ENCODE measurements at places on chromosomes 13 and 19.
A peak's percentile ranks its signal among the peaks of the same experiment; 100 is the strongest.

- no peak for DNase-seq
These were observed 36.9 kb upstream of the ZNF507 start for GRCh38 chr19:32308431-32309077.

DNA sequence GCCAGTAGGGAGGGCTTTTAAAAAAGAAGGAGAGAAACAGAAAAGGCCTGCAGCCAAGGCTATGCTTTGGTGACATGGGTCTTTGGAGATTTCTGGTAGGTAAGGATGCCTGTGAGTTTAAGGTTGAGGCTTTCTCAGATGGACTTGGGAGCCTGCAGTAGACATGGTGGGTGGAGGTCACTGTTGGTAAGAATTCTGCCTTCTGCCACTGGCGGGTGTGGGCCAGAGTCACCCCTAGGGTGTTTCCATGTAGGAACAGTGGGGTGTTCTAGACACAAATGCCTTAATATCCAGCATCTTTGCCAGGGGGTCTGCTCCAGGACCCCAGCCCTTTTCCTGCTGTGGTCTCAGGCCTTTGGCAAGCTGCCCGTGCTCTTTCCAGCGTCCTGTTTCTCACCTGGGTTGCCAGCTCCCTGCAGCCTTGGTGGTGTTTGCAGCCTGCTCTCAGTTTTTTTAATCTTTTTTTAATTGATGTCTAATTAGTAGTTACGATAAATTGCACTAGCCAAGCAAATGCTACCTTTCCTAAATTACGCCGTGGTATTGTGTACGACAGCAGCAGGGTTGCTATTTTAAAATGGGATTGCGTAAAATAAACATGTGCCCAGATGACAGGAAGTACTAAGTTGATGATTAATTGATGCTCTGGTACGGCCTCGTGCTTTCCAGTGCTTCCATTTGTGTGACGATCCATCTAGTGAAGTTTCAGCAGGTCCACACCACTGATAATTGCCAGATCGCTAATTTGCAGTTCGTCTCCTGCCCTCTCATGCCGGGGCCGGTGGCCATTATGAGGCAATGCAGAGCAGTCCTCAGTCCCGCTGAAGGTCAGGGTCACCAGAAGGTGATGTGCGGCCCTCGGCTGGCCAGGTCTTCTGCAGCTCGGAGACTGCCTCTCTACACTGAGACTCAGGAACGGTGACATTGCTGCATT is 35.3 kb upstream of the NPAS1 start:
- DNase-seq: no peak

GRCh38 chr19:5676105-5676771 is 4.1 kb downstream of the MICOS13 start:
- no peak for DNase-seq

- DNase-seq: peak; percentile 96
These were observed 30.2 kb upstream of the NANOS3 start for GRCh38 chr19:13846557-13847406.

DNA sequence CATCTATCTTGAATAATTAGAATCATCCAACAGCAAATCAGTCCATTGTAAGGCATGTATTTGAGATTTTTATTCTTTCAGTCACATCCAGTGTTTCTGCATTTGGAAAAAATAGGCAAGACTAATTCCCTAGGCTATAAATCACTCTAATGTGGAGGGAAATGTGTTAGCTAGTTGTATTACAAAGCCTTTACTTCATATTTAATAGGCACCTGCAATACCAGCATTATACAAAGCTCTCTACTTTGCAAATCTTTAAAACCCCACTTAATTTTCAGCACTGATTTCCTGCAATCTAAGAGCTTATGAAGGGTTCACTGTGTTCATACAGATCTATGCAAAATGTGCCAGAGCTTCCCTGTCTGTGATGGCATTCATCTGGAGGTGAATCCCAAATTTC is 12.3 kb downstream of the PCDH9 start:
- no peak for DNase-seq

GRCh38 chr13:98507282-98507797 is 69.6 kb downstream of the STK24 start:
- peak; percentile 68 for DNase-seq

DNA sequence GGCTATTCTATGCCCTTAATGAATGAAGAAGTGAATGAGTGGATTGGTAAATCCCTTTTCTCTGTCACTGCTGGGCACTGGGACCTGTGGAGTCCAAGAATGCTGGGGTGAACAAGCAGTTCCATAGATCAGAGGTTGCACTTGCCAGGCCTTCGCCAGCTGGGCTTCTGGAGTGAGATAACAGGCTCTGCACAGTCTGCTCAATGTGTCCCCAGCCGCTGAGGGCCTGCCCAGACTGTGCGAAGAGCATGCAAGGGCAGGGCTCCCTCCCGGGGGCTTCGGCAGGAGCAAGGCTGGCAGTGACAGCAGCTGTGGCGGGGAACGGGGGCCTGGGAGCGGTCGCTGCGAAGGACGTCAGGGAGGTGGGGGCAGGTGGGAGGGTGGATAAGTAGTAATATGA is 51.3 kb downstream of the ZNF536 start:
- no peak for DNase-seq

DNA sequence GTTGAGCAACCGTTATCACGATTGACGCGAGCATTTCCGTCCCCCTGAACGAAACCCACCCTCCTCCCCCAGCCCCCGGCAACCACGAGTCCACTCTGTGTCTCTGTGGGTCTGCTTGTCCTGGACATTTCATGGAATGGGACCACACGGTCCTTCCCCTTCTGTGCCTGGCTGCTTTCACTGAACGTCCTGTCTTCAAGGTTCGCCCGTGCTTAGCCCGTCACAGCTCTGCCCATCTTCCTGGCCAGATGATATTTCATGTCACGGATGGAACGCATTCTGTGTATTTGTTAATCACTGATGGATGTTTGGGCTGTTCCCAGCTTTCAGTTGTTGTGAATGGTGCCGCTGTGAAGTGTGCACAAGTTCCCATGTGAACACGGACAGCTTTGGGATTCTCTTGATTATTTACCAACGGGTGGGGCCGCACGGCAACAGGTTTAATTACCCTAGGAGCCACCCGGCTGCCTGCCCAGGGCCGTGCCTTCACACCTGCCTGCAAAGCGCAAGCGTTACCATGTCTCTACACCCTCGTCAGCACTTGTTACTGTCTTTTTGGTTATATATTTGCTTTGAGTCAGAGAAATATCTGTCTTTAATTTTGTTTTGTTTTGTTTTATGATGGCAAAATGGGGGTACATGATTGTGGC is 42.5 kb downstream of the RASA3 start:
- peak; percentile 25 for DNase-seq

Measured in tibial artery (tissue), 4 donors.